ENCODE measurements at places on chromosomes 1 and 21.

DNA sequence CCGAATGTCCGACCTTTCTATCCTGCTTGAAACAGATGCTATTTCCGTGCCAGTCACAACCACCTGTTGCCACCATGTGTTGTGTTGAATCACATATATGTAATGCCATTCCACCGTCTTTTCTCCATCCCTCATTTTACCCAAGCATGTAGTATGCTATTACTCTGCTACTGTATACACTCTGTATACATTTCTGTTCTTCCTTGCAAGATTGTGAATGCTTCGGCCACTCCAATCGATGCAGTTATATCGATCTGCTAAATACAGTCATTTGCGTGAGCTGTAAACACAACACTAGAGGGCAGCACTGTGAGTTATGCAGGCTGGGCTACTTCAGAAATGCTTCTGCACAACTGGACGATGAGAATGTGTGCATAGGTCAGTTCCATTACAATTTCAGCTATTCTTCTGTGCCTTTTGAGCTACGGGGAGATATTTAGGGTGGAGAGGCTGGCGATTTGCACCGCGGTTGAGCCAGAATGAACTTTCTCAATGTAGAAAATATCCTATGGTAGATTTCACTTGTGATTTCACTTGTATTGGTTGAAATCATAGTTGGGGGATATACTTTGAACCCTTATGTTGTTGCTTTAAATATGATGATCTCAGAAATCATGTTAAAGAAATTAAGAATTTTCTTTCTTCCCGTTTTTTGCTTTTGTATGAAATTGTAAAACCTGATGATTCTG is 289.8 kb downstream of the NTNG1 start:
- DNase-seq, result peak; percentile 78

DNA sequence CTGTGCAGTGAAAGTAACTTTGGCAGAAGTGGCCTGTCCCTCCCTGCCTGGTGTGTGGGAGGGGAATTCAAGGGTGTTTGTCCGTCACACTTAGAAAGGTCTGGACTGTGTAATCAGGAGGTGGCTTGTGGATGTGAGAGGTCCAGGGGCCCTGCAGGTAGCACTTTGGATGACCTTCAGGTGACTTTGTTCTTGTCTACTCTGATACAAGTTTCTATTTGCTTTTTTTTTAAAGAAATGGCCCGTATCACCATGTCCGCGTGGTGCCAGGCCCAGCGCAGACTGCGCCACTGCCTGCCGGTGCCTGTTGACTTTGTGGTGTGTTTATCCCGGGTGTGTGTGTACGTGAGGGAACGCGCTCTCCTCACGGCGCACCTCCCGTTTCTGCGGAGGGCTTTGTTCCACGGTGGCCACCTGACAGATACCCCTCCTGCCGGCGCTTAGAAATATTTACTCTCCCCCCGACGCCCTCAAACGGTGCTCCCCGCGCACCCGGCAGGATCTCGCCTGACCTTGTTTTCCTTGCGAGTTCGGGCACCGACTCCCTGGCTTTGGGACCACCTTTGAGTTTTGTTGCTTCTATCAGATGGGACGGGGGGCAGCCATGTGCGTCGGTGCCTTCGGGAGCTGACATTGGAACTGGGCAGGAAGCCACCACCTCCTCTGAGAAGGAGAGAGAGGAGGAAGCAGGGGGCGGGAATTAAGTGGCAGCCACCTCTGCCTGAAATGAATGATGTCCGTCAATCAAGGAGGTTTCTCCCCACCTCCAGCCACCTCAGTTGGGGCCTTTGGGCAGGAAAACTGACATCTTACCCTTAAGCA is 119.4 kb downstream of the PRDM16 start:
- DNase-seq, result no peak

GRCh38 chr1:57894315-57894714 is 470.5 kb upstream of the DAB1 start:
- DNase-seq, result no peak

DNA sequence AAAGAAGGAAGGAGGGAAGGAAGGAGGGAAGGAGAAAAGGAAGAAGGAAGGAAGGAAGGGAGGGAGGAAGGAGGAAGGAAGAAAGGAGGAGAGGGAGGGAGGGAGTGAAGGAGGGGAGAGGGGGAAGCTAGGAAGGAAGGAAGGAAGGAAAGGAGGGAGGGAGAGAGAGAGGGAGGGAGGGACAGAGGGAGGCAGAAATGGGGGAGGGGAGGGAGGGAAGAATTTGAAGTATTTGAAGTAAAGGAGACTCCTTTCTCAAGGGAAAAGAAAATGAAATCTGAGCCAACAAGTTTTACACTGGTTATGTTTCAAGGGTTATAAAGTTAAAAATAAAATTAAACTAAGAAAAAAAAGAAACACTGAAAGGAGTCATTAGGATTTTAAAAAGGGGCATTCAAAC is 431.4 kb downstream of the BRINP3 start:
- DNase-seq, result no peak

DNA sequence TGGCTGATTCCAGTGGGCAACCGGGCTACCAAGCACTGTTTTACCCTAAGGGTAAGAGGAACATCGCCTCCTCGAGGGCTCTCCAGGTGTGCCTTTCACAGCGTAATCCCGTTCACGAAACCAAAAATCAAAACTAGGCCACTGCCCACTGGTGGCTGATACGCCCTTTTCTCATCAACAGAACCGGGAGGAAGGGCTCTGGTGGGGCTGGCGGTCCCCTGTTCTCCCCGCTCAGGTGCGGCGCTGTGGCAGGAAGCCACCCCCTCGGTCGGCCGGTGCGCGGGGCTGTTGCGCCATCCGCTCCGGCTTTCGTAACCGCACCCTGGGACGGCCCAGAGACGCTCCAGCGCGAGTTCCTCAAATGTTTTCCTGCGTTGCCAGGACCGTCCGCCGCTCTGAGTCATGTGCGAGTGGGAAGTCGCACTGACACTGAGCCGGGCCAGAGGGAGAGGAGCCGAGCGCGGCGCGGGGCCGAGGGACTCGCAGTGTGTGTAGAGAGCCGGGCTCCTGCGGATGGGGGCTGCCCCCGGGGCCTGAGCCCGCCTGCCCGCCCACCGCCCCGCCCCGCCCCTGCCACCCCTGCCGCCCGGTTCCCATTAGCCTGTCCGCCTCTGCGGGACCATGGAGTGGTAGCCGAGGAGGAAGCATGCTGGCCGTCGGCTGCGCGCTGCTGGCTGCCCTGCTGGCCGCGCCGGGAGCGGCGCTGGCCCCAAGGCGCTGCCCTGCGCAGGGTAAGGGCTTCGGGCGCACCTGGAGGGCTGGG is at the start of gene IL6R:
TSS of gene IL6R (plus strand) at position 360 of the 763 bp plus-strand sequence. CDS start at position 647, 287 bp downstream.
- no peak for DNase-seq

DNA sequence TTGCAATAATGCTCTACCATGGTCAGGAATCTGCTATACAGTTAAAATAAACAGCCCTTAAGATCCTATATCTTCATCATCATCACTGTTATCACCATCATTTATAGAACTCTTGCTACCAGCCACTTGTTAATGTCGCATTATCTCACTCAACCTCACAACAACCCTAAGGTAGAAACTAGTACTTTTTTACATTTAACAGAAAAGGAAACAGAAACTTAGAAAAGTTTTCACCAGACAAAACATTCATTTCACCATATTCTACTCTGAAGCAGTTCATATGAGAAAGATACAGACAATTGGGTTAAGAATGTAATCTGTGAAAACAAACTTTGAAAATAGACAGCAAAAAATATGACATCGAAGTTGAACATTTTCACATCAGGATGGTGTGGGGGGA is 262.6 kb downstream of the ATG4C start:
- no peak for DNase-seq

DNA sequence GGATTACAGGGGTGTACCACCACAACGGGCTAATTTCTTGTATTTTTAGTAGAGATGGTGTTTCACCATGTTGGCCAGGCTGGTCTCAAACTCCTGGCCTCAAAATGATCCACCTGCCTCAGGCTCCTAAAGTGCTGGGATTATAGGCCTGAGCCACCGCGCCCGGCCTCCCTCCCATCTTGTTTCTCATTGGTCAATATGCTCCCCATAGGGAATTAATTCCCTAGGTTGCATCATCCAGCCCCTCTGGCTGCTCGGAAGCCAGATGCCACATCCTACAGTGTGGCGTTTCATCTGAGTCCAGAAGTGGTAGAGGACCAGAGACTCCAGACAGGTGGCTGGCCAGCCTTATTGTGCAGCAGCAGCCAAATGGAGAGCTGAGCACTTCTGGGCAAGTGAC is 11.5 kb upstream of the VASH2 start:
- DNase-seq, result peak; percentile 95

GRCh38 chr21:42724226-42724920 is 71.0 kb downstream of the PDE9A start:
- no peak for DNase-seq

GRCh38 chr1:110243574-110243973 is 33.5 kb downstream of the KCNC4 start:
- DNase-seq, result peak; percentile 58

DNA sequence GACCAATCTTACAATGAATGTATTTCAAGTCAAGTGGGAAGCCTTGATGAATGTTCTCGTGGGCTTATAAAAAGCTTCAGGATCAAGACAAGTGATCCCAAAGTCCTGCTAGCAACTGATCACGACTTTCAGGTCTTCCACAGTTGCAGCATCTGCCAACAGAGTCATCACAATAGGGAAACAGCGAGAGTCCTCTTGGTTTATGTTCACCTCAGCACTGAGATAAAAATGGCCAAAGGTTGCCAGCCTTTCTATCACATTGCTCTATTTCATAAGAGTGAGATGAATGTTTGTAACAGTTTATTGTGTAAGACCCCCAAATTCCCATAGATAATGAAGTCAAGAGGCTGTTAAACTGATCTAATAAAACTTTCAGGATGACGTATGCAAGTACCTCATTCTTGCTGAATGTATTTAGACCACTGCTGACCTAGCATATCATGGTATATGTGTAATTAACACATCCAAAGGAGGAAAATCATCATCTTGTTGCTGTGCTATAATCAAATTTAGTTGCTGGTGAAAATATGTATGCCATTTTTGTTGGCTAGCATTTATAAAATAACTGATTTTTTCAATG is 150.6 kb downstream of the TGFBR3 start:
- no peak for DNase-seq

DNA sequence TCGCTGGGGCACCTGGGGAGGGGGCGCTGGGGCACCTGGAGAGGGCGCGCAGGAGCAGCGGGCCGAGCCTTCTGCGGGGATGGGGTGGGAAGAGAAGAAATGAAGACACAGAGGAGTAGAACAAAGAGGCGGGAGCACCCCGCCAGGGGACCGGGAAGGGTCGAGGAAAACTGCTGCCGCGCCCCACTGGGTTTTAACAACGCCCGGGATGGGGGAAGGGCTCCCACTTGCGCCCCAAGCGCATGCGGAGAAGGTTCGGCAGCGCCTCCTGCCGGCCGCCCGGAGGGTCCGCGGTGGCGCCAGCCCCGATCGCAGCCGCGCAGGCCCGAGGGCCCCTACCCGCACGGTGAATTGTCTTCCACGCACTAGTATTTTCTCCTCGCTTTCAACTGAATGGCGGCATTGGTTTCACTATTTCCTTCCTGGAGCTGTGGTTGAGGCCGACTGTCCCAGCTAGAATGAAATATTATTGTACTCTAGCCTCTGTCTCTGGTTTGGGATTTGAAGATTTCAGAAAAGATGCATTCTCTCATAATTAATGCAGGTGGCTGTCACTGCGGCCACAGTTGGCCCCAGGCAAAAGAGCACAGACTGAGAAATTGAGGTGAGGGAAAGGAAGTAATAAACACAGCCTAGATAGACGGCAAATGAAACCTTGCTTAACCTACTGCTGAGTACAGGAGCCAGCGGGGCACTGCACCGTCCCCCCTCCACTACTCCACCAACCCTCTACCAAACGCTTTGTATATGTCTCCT is 57.3 kb downstream of the MAB21L3 start:
- DNase-seq, result no peak

- DNase-seq, result no peak
These were observed 96.7 kb downstream of the ZP4 start for GRCh38 chr1:237794071-237794470.

DNA sequence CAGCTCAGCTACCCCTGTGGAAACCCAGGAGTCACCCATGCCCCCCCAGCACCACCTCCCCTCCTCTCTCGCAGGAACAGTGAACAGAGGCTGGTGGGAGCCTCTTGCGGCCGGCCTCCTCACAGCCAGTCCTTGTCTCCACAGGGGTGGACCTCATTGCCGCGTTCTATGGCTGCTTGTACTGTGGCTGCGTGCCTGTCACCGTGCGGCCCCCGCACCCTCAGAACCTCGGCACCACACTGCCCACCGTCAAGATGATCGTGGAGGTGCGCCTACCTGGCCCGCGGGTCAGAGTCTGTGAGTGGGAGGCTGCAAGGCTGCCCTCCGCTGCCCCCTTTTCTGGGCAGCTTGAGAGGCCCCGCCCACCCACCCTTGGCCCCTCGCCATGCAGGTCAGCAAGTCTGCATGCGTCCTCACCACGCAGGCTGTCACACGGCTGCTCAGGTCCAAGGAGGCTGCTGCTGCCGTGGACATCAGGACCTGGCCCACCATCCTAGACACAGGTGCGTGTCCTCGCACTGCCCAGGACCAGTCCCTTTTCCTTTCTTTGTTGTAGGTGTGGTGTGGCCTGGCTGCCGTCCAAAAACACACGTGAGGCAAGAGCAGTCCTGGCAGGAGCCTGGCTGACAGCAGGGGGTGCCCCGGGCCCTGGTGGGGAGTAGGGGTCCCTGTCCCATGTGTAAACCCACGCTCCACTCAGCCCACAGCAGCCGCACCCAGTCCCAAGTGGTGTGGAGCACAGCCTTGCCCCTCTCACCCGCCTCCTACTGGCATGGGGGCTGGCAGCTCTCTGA is 50.3 kb downstream of the S100B start:
- DNase-seq, result no peak

DNA sequence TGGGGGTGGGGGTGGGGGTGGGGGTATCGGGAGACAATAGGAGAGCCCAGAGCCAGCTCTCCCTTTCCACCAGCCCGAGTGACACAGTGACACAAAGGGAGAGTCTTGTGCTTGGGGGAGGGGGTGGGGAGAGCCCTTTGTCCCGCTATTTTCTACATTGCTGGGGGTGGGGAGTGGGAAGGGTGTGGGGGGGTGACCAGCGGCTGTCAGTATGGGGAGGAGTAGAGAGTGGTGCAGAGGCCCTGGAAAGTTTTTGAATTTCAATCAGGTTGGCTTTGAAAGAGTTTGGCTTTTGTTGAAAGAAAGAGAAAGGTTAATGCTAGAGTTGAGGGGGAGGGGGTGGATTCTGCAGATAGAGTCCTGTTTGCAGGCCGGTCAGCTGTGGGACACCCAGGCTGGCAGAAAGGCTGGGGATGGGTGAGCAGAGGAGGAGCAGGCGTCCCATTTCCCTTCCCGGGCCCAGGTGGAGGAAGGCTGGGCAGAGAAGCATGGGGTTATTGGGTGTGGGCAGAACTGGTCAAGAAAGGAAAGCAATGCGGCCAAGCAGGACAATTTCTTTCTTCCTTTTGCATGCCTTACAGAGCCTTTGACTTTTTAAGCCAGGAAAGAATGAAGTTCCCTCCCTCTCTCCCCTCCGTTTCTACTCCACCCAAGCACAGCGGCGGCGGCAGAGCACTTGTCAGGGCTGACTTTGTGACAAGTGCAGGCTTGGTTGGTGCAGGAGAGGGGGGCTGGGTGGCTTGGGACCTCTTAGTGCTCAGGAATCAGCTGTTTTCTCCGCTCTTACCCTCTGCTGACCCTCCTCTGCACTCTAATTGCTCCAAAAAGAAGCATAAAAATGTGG is 96.2 kb downstream of the RNF220 start:
- DNase-seq, result peak; percentile 79

All from NCI-H82 (cell line).